ENCODE measurements at places on chromosomes 2 and 18.

- no peak for DNase-seq
These were observed 587.3 kb upstream of the ID2 start for GRCh38 chr2:8094526-8094925.

- no peak for DNase-seq
These were observed 109.7 kb downstream of the ERBB4 start for GRCh38 chr2:212428681-212429478.

- DNase-seq, result no peak
These were observed 3.5 kb upstream of the ATL2 start for GRCh38 chr2:38380397-38381130.

- DNase-seq, result no peak
These were observed 12.9 kb upstream of the POU3F3 start for GRCh38 chr2:104840893-104841585.

DNA sequence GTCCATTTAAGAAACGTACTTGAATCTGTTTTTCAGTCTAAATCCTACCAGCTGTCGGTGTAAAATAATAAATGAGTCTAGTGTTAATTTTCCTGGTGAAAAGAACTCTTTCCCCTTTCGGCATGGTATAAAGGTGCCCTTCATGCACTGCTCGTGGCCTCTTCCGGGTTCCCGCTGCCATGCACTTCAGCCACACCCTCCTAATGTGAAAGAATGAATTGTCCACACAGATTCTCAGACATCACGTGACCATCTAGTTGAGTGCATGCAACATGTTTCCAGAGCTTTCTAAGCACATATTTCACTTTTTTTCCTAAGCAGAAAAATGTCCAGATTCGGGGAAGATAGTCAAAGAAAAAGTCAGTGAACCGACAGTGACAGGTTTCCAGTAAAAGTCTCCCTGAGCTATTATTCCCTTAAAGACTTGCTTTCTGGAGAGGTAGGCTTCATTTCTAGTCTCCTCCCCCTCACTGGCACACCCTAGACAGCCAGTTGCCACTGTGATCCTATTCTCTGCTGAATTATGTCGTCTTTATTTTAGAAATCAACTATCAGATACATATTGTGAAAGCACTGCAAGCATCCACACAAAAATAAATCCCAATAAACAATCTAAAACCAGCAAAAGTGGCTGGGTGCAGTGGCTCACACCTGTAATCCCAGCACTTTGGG is 65.9 kb upstream of the RPL31 start:
- no peak for DNase-seq

DNA sequence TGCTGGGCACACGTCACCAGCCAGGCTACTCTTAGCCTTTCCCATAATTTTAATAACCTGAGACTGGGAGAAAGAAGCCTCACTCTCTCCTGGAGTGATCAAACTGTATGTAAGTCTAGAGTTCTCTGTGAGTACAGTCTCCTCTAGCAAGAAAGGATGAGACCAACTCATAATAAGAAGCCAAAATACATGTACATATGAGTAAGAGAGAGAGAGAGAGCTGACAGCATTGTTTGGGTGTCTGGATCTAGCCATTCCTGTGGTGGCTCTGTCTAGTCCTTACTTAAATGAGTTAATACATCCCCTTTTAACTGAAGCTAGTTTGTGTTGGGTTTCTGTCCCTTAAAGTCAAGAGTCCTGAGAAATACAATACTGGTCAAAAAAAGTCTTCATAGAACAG is 26.0 kb upstream of the ANXA4 start:
- no peak for DNase-seq

DNA sequence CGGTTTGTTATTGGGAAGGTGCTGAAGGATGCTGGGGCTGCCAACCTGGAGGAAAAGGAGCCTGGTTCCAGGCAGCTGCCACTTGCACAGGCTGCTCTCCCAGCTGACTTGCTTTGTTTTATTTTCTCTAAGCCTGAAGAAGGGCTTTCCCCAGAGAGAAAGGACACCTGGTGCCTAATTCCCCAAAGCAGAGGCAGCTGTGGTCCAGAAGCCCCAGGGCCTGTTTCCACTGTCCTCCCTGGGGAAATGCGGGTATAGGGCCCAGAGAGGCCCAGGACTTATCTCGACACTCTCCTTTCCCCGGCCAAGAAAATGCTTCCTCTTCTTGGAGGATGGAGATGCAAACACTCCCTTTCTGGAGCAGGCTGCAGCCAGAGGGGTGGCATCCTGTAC is 30.1 kb downstream of the INO80C start:
- DNase-seq, result no peak

GRCh38 chr2:170587922-170588321 is 127.2 kb upstream of the SP5 start:
- no peak for DNase-seq

- DNase-seq, result no peak
These were observed 24.3 kb upstream of the VIT start for GRCh38 chr2:36672199-36672598.
